Gastroesophageal sphincter (tissue), 4 donors: ENCODE measurements at places on chromosomes 11 and 22. TPM values are rescaled to one million over a fixed set of nuclear protein-coding genes. Genes with fewer than 3 reads are reported as not detected.

DNA sequence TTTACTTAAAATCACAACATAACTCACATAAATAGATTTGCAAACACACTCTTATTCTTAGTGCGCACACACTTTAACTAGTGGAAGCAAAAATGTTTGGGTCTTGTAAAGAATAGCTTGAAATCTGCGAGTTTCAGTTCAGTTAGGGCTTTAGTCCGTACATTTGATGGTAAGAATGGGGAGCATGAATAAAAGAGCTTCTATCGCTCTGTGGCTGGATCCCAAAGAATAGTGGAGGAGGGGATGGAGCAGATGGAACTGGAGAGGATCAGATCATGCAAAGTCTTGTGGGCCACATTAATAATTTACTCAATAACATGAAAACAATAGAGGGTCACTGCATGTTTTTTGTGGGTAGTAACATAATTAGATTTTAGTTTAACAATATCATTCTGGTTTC is 44.3 kb downstream of the DNHD1 start:
- no peak for ATAC-seq

DNA sequence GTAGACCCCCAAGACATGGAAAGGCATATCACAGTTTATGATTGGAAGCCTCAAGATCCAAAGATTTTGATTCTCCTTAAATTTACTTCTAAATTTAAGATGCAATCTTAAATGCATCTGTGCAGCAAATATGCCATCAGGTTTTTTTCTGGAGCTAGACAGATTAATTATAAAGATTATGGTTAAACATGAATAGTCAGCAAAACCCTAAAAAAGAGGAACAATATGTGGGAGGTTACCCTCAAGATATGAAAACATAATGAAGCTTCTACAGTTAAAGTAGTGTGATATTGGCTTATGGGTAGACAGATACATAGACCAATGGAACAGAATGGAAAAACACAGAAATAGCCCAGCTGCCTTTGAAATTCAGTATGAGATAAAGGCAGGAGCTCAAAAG is 31.7 kb downstream of the OR8B12 start:
- ATAC-seq, result no peak

DNA sequence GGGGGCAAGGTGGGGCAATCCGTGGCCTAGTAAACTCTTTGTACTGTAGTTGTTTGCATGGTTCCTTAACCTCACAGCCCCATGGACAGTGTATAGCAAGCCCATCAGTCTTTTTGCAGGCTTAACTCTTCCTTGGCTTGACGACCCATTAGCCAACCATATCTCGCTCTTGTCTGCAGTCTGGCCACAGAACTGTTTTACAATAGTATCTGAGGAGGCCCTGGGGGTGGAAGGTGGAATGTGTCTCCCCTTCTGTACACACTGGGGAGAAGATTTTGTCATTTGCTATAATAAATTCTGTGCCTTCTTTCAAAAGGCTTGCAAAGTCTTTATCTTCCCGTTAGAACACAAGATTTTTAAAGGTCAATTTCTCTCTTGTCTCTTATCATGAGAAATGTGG is 190.3 kb upstream of the NARS2 start:
- no peak for ATAC-seq

TOM1 gene
- total RNA-seq, result 22.3 TPM

- no peak for ATAC-seq
Observed at GRCh38 chr11:128874427-128874826, 7.3 kb upstream of the KCNJ1 start.

- ATAC-seq, result no peak
Observed at GRCh38 chr11:73516080-73516479, 81.8 kb downstream of the FAM168A start.

MS4A15 gene
- total RNA-seq, result not detected

MARK2 gene
- total RNA-seq, result 17.4 TPM

- no peak for ATAC-seq
Observed at GRCh38 chr22:49266561-49267519, 560.8 kb downstream of the BRD1 start.

DNA sequence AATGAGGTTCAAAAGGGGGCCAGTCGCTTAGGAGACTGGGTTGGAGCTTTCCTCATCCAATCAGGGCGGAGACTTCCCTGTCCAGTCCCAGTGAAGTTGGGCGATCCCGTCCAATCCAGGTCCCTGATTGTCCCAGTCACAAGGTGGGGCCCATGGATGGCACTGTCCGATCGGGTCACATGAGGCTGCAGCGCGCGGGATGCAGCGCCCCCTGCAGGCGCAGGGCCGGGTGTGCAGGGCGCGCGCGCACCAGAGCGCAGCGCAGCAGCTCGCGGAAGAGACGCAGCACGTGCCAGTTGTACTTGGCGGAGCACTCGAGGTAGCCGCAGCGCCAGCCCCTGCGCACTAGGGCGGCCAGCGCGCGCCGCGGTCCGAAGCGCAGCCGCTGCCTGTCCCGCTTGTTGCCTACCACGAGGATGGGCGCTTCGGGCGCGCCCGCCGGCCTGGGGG is 2.3 kb downstream of the RASL10A start:
- ATAC-seq, result no peak

- ATAC-seq, result no peak
Observed at GRCh38 chr11:76510060-76511047, 65.5 kb downstream of the EMSY start.

- no peak for ATAC-seq
Observed at GRCh38 chr22:50141462-50141861, 29.1 kb upstream of the PANX2 start.

GRCh38 chr22:38989466-38989865 is 7.3 kb downstream of the APOBEC3B start:
- no peak for ATAC-seq

POU2AF2 gene
- not detected for total RNA-seq

DNA sequence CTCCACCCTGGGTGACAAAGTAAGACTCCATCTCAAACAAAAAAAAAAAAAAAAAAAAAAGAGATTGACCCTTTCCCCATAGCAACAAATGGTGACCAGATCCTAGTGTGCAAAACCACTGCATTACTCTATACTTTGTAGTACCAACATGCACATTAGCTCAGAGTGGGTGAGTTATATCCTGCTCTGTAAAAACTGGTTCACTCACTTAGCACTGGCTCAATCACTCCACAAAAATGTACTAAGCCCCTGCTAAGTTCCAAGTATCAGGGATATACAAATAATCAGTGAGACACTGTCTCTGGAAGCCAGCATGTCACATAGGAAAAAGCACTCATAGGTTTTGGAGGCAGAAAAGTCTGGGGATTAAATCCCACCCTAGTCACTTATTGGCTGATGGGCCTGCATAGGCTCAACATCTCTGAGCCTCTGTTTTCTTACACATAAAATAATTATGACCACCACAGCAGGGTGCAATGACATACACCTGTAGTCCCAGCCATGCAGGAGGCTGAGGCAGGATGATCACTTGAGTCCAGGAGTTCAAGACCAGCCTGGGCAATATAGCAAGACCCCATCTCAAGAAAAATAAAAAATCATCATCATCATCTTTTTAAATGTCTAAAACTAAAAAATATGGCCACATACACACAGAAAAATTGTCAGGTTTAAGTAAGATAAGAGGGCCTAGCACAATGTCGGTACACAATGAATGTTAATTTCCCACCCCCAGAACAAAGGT is 11.9 kb downstream of the FAM168A start:
- no peak for ATAC-seq

DNA sequence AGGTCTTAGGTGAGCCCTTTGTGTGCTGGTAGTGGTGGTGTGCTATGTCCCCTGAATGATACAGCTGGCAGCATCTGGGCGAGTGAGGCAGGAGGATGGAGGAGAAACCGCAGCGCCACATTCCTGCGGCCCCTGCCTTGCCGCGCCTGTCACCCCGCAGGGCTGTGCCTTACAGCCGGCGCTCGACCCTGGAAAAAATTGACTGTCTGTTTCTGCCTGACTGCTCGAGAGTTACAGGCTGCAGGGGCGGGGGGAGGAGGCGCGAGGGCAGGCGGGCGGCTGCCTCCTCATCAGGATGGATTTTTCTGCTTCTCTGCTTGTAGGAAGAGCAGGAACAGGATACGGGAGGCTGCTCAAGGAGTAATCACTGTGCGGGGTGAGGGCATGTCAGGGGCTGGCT is 443.4 kb downstream of the MIAT start:
- ATAC-seq, result peak; percentile 11

RGL4 gene
- not detected for total RNA-seq

DNA sequence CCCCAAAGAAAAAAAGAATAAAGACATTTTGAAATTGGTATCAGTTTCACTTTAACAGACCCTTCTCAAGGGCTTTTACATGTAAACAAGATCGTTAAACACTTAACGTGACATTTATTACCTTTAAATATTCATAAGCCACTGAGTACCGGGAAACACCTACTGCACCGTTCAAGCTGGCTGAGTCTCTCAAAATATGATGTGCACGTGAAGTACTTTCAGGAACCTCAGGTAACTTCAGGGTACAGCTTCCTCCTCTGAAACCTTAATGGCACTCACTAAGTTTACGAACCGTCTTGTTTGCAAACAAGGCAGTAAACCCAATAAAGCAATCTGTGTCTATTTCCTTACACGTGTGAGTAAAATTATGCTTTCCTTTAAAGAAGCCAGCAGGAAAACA is 105.5 kb upstream of the TENM4 start:
- ATAC-seq, result no peak

DNA sequence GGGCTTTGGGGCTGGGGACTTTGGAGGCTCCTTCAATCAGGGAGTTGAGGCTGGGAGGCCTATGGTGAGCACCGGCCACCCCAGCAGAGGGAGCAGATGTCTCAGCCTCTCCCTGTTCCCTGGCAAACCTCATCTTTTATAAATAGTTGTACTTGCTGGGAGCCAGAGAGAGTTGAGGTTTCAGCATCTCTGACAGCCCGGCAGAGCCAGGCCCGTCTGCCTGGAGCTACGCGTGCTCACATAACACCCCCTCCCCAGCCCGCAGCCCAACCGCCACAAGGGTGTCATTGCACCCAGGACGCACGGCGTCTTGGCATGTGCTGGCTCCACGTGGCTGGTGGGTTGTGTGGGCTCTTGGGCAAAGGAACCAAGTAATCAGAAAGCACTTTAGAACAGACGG is 127.1 kb downstream of the CHST1 start:
- peak; percentile 83 for ATAC-seq

DNA sequence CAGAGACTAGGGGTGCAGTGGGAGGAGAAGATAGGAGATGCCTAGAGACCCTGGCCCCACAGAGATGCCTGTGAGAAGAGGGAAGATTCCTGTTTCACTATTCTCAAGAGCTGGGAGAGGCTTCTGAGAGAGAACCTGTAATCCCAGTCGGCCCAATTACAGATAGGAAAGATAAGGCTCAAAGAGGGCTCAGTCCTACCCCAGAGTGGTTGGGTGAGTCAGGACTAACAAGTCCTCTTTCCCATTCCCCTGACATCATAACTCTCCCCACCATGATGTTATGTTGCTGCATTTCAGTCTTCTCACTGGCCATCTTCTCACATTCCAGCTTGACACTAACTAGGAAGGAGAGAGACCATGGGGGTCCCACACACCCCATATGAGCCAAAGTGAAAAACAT is 17.9 kb downstream of the ARHGEF12 start:
- ATAC-seq, result no peak

GRCh38 chr22:35544189-35544588 is 3.6 kb downstream of the RASD2 start:
- no peak for ATAC-seq

GAB4 gene
- not detected for total RNA-seq

DNA sequence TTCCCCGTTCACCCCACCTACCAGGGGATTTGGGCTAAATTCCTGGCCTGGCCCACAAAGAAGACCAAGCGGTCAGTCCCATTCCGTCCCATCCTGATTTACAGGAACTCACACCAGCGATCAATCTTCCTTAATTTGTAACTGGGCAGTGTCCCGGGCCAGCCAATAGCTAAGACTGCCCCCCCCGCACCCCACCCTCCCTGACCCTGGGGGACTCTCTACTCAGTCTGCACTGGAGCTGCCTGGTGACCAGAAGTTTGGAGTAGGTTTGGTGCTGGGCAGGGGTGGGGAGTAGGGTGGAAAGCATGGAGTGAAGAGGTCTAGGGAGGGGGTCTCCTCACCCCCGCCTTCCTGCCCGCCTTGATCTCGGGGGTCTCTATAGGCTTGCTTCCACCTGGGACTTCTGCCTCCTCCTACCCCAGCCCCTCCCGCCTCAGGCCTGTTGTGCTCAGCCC is at the start of gene SERPING1:
TSS of gene SERPING1 (plus strand) at position 225 of the 455 bp plus-strand sequence. CDS start 586 bp downstream, outside the sequence.
- peak; percentile 86 for ATAC-seq

DNA sequence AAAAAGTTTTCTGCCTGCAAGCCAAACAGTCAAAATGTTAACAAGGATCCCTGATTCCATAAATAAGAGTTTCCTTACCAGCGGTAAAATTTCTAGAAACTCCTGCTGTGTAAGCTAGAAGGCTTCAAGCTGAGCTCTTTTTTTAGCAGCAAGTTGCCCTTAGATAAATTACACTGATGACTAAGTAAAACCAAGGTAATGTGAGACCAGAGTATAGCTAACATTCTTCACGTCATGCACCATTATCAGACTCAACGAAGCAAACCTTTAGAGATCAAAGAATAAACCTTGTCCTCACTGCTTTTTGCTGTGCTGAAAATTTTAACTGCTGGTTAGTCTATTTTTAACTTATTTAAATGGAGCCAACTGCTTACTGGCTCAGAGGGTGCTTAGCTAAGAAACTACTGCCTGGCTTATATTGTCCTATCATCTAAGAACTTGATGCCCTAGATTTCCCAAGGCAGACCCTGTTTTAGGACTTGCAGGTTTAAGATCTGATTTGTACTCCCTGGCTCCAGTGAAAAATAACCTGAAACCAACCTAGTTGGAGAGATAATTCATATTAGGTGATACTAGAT is 900.7 kb downstream of the JRKL start:
- no peak for ATAC-seq
